Ovary (tissue), 10 donors: ENCODE measurements at places on chromosomes 11 and 22. TPM values are rescaled to one million over a fixed set of nuclear protein-coding genes. Genes with fewer than 3 reads are reported as not detected.

- no peak for DNase-seq
Measured at GRCh38 chr22:46478083-46478551, 59.3 kb downstream of the CELSR1 start.

DNA sequence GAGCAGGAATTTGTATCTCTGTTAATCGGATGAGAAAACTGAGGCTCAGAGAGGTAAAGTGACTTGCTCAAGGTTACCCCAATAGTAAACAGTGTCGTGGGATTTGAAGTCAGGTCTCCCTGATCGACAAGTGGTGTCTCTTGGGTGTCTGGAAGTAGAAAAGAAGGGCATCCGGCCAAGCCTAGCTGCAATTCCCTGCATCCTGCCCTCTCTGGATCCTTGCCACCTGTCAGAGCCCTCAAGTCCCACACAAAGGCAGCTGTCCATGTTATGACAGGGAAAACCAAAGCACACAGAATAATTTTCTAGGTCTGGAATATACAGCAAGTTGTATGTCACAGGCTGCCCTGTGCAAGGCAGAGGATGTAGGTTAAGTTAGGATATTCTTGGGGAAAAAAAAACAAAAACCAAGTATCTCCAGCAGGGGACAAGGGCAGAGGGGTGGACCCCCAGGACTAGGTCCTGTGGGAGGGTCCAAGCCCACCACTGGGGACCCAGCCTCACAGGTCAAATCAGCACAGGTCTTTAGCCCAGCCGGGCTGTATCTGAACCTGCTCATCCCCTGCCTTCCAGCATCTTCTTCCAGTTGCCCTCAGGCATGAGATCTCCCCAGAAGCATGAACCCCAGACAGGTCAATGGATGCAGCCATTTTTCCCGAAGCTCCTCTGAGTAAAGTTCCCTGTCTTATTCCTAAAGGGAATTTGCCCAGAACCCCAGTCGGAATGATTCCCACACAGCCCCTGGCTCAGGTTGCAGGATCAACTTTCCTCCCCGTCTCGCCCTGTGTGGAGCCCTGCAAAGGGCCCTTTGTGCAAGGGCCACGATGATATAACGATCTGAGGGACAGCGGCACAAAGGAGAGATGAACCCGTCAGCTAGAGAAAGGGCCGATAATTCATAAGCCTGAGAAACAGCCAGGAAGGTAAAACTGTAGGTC lies 15.0 kb downstream of the USH1C start:
- no peak for DNase-seq

DNA sequence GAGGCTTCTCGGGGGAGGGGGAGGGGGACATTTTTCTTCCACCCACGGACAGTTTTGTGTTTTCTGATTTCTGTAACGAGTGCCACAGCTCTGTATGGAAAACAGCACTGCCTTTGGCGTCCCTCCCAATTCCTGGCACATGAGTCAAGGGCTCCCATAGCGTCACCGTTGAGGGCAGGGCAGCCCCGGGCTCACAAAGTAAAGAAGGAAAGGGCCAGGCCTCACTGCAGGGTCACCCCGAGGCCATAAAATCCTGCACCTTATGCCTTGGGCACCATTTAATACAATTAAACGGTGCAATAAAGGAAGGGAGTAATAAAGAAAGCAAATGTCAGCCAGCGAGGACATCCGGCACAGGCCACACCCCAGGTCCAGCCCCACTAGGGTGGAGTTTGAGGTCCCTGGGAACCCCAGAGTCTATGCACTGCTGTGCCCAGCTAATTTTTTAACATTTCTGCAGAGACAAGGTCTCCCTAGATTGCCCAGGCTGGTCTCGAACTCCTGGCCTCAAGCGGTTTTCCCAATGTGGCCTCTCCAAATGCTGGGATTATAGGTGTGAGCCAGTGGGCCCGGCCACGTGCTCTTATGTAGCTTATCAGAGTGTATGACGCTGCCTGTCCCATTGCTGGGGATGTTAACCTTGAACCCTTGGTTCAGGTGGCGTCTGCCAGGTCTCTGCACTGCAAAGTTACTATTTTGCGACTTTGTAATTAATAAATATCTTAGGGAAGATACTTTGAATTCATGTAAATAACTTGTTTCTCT lies 13.6 kb upstream of the MUC2 start:
- DNase-seq, result no peak

- DNase-seq, result no peak
Measured at GRCh38 chr11:133830931-133831907, 14.1 kb downstream of the SPATA19 start.

DNA sequence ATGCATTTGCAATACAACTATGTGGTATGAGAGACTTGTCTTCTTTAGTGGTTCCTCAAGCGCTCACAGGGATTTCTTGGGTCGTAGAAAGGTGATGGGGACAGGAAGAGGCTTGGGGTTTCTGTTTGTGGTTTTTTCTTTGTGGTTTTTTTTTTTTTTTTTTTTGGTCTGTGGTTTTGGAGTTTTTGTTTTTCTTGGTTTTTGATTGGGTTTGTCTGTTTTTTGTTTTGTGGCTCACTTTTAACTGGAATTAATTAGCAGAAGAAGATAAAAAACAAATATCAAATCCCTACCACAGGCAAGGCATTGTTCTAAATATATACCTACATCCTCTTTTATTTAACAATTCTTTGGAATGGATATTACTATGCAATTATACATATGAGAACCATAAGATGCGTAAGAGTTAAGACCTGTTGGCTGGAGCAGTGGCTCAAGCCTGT lies 5.5 kb downstream of the TTC28 start:
- DNase-seq, result no peak

GRCh38 chr11:83401506-83402225 lies 115.5 kb upstream of the CCDC90B start:
- DNase-seq, result no peak

DNA sequence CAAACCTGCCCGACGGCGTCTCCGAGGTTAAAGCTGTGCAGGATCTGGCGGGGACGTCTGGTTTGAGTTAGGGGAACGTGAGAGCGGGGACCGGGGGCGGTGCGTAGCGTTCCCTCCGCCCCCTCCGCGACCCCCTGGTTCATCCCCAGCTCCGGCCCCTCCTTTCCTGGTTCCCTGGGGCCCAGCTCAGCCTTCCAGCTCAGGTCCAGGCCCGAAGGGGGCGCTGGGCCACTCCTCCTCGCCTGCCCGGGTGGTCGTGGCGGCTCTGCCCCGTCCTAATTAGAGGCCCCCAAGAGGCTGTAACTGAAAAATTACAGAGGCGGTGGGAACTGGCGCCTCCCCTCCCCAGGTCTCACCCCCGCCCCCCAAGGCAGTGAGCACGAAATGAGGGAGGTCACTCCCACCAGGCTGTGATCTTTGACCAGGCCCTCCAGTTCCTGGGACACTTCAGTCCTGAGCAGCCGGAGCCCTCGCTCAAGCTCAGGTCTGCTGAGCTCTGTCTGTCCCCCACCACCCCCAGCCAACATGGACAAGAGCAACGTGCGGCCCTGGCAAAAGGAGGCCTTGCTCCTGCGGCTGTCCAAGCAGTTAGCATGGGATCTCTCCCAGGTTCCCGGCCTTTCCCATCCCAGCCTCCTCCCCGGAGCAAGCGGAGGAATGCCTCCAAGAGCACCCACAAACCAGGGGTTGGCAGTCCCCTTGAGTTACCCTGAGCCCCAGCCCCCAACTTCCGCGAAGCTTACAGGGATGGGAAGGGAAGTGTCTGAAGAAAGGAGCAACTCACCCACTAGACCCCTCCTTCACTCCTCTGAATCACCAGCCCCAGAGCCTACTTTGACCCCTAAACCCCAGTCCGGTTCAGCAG lies 3.3 kb downstream of the CD248 start:
- DNase-seq, result no peak

- no peak for DNase-seq
Measured at GRCh38 chr11:106540001-106540400, 462.5 kb downstream of the AASDHPPT start.

SLC22A9 gene
- not detected for total RNA-seq

GRCh38 chr11:10305964-10306918 lies 1.4 kb downstream of the ADM start:
- DNase-seq, result no peak

DNA sequence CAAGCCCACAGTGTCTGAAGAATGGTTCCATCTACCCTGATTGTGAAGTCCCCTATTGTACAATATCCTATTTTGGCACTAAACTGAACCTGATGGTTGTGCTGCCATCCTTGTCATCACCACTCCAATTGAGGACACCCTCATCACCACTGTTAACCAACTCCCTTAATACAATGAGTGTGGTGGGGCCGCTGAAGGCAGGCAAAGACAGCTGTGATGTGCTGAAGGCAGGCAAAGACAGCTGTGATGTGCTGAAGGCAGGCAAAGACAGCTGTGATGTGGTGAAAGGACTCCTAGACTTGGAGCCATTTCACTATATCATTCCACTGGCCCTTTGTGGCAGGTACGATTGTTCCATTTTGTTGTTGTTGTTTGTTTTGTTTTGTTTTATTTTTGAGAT lies 481.6 kb downstream of the SOX6 start:
- no peak for DNase-seq

GRCh38 chr11:95283650-95284049 lies 52.6 kb upstream of the SESN3 start:
- DNase-seq, result no peak

- no peak for DNase-seq
Measured at GRCh38 chr11:17405232-17406005, 17.0 kb upstream of the KCNJ11 start.

NFRKB gene
- total RNA-seq, result 27.7 TPM

TRIM66 gene
- total RNA-seq, result 2.3 TPM

APOA5 gene
- total RNA-seq, result 0.43 TPM

DNA sequence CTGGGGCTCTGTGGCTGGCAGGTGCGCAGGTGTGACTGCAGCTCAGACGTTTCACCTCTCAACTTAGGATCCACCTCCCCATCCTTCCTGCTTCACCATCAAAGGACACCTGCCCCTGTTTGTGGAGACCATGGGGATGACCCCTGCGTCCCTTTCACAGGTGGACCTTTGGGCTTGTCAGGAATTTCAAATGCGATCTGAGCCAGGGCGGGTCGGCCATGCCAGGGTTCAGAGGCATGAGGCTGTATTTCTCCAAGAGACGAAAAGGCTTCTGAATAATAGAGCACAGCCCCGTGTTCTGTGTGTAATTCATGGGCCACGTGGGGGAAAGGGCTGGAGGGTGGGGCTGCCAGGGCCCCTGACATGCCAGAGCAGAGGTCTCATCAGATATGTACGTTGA lies 668.0 kb downstream of the BRD1 start:
- no peak for DNase-seq

APOL5 gene
- total RNA-seq, result not detected

BTBD18 gene
- total RNA-seq, result not detected

- DNase-seq, result no peak
Measured at GRCh38 chr11:96899971-96900370, 510.2 kb downstream of the JRKL start.
